Stimulated activated CD4-positive, alpha-beta T cell treated with anti-CD3 and anti-CD28 coated beads, Interleukin-1b, Interleukin-23, amount 100 ng/mL, for 1 hour (primary cell): ENCODE measurements at places on chromosomes 11 and 22.

- DNase-seq: no peak
Measured at GRCh38 chr11:19474954-19475721, 234.4 kb upstream of the E2F8 start.

GRCh38 chr11:69305885-69306540, 12.1 kb downstream of the MYEOV start:
- DNase-seq: no peak

- no peak for DNase-seq
Measured at GRCh38 chr11:116576526-116576925, 196.3 kb downstream of the BUD13 start.

- no peak for DNase-seq
Measured at GRCh38 chr22:40805699-40806203, 13.4 kb downstream of the SLC25A17 start.

GRCh38 chr11:118117790-118118601, 31.2 kb upstream of the SMIM35 start:
- DNase-seq: no peak

DNA sequence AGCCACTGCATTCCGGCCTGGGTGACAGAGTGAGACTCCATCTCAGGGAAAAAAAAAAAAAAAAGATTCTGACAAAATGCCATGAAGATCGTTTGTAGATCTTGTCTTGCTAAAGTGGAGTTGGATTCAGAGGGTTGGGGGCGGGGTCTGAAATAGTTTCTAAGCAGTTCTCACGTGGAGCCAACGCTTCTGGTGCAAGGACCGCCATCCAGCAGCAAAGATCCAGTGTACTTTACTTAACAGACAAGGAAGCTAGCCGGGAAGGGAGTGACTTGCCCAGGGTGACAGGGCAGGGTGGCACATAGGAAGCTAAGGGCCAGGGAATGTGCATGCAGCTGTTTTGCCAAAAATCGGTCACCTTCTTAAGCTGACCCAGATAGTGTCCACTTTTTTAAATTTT, 27.4 kb downstream of the APOL1 start:
- no peak for DNase-seq

- no peak for DNase-seq
Measured at GRCh38 chr11:86551288-86552092, 120.9 kb downstream of the ME3 start.

DNA sequence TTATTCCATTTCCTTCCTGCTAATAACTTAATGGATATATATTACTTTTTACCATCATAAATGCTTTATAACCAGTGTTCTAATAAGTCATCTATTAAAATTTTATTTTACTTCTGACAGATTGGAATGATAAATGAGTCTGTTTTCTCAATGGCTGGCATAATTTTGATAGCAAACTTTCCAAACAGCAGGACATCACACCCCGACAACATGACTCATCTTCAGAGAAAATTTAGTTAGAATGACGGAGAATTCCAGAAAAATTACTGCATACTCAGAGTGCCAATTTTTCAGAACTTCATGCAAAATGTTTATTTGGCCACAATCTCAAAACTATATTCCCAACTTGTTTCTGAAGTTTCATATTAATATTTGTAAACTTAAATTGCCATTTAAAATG, 174.4 kb downstream of the SWAP70 start:
- no peak for DNase-seq

DNA sequence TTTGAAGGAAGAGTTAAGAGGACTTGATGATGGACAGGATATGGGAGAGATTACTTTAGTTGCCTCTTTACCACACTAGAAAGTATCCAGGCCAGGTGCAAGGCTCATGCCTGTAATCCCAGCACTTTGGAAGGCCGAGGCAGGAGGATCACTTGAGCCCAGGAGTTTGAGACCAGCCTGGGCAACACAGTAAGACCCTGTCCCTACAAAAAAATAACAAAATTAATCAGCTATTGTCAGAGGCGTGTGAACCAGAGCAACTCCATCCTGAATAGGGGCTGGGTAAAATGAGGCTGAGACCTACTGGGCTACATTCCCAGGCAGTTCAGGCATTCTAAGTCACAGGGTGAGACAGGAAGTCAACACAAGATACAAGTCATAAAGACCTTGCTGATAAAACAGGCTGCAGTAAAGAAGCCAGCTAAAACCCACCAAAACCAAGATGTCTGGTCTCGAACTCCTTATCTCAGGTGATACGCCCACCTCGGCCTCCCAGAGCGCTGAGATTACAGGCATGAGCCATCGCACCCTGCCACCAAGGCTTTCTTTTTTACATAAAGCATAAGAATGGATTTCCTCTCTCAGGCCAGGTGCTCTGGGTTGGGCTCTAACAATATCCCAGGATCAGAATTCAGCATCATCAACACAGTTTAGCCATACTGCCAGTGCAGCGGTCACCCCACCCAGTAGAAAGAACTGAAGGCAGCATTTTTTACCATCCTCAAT, 17.8 kb downstream of the PI4KA start:
- no peak for DNase-seq

GRCh38 chr11:72740562-72741428, 11.4 kb downstream of the ARAP1 start:
- no peak for DNase-seq

DNA sequence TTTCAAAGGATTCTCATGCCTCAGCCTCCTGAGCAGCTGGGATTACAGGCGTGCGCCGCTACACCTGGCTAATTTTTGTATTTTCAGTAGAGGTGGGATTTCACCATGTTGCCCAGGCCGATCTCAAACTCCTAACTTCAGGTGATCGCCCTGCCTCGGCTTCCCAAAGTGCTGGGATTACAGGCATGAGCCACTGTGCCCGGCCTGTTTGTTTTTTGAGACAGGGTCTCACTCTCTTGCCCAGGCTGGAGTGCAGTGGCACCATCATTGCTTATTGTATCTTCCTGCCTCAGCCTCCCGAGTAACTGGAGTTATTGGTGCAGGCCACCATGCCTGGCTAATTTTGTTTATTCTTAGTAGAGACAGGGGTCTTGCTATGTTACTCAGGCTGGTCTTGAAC, 8.1 kb downstream of the FADS2 start:
- DNase-seq: no peak

DNA sequence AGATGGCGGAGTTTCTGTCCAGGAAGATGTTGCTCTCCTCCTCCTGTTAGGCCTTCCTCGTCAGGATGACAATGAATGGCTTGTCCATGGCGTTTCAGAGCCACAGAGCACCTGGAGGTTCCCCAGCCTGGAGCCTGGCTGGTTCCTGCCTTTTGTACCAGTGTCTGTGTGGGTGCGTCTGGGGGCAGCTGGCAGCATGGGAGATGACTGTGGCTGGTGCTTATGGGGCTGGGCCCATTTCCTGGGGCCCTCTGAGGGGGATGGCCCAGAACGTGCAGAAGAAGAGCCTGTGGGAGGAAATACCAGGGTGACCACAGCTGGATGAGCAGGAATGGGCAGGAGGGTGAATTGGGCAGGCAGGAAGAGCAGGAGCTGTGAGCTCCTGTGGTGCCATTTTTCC, 6.7 kb downstream of the SLC37A2 start:
- DNase-seq: no peak

GRCh38 chr22:22716136-22716665, 71.8 kb downstream of the GGTLC2 start:
- no peak for DNase-seq

- DNase-seq: no peak
Measured at GRCh38 chr11:116721988-116722387, 50.8 kb downstream of the BUD13 start.

- no peak for DNase-seq
Measured at GRCh38 chr11:102853956-102854355, 10.5 kb upstream of the MMP3 start.

DNA sequence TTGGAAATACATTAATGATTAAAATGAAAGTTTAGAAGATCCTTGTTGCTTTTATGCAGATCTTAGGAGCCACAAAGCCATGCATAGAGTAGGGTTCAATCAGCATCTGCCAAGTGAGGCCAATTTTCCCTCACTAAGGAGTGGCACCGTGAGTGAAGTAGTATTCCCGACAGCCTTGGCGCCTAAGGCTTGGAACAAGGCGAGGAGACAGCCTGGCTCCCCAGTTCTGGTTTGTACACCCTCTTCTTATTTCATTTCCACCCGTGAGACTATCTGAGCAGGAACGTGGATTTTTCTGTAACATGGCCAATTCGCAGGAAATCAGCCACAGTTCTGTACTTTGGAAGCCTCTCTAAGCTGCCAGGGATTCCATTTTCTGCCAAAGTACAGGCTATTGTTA, 22.6 kb downstream of the FADS2 start:
- DNase-seq: no peak

GRCh38 chr11:1281326-1281973, 28.0 kb downstream of the TOLLIP start:
- no peak for DNase-seq

DNA sequence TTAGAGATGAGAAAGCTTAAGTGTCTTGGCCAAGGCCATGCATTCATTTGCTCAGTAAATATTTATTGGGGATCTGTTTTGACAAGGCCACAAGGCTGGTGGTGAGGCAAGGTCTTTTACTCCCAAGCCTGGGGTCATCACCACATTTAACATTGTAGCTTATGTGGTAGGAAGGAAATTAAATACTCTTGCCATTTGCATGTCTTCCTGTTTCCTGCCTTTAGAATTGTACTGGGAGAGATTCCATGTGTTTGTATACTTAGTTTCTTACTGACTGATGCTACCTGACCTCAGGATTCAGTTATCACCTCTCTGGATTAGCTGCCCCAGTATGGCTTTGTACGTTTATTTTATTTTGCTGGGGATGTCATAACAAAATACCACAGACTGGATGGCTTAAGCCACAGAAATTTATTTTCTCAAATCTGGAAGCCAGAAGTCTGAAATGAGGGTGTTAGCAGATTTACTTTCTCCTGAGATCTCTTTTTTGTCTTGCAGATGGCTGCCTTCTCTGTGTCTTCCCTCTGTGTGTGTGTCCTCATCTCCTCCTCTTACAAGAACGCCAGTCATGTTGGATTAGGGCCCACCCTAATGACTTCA, 44.8 kb downstream of the SPECC1L start:
- DNase-seq: no peak

DNA sequence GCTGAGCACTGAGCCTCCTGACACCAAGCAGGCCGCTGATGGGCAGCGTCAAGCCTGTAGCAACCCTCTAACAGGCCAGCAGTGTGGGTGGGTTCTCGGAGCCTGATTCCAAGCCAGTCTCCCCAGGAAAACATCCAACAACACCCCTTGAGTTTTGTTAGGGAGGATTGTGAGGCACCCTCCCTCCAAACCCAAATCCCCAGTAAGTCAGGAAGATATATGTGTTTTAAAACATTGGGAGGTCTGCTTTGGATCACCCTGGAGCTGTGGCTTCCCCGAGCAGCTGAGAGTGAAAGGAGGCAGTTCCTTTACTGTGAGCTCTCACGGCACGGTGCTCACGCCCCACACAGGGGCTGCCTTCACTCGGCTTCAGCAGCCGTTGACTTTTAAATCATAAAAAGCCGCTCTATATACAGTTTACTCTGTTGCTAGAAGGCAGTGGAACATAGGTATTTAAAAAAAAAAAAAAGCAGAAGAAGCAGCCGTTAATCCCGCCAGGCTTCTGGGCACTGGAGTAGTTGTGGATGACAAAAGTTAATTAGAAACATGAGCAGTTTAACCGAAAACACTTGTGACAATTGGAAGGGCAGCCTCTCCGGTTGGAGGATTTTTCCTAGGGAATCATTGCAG, 218.6 kb downstream of the NAV2 start:
- DNase-seq: no peak

DNA sequence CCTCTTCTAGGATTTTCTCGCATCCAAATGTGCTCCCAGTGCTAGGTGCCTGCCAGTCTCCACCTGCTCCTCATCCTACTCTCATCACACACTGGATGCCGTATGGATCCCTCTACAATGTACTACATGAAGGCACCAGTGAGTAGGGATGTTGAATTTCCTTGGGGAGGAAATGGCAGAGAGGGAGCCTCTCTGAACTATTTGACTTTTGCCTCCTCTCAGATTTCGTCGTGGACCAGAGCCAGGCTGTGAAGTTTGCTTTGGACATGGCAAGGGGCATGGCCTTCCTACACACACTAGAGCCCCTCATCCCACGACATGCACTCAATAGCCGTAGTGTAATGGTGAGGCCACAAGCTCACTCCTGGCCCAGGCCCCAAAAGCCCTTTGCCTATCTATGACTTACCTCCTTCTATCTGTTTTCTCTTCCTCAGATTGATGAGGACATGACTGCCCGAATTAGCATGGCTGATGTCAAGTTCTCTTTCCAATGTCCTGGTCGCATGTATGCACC, 2.5 kb downstream of the TAF10 start:
- no peak for DNase-seq

- DNase-seq: no peak
Measured at GRCh38 chr11:20894296-20894695, 224.9 kb downstream of the NELL1 start.
